ENCODE measurements at places on chromosomes 6 and 20.

GRCh38 chr6:129889580-129889979 is 28.5 kb upstream of the TMEM244 start:
- DNase-seq: no peak

DNA sequence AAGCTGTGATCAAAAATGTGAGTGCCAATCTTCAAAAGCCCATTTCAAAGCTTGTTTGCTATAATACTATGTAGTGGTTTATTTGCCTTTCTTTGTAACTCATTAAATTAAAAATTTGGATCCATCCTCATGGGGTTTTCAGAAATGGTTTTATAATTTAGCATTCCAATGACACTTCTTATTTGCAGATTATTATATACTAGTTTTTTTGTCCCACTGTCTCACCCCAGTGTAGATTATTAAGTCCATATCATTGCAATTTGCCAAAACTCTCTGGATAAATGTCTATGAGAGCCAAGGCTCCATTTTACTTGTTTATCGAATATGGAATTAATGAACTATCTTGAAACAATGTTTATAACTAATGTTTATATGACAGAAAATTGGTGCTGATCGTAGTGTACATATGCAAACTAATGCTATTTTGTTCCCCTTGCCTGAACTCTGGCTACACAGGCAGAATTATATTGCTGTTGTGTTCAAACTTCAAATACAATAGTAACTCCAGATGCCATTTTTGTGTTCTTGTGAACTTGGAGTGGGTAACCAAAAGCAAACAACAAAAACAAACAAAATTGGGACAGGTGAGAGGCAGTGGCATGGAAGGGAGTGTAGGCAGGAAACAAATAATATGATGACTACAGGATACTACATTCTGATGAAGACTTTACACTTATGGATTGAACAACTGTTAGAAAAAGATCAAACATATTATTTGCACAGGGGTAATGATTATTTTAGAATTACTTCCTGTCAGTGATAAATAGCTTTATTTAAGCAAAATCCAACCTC is 307.1 kb upstream of the FLRT3 start:
- no peak for DNase-seq

DNA sequence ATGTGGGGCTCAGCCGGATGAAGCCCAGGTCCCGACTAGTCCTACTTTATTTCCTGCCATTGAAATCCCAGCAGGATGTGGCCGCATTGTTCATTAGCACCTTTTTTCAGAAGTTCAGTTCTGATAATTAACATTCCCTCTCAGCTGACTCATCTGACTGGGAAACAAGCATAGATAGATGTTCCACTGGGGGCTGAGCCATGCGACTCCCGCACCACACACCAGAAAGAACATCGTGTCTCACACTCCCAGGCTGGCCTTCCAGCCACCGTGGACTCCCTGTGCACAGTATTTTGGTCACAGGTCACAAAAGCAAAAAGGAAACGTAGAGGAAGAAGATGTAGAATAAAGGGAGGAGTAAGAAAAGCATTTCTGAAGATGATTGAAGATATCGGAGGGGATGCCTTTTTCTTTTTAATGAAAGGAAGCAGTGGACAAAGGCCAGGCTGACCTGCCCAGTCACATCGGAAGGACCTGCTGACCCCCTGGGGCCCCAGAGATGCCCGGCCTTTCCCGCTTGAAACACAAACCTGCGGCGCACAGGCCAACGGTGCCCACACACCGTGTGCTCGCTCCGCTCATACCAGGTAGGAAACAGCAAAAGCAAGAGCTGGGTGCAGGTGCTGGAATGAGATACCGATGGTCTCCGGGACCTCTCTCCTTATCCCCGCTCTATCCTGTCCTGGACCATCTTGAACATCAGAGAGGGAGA is 11.8 kb downstream of the RPS6KA2 start:
- DNase-seq: no peak

- no peak for DNase-seq
These were observed 521.6 kb upstream of the IMPG1 start for GRCh38 chr6:76594109-76594508.

DNA sequence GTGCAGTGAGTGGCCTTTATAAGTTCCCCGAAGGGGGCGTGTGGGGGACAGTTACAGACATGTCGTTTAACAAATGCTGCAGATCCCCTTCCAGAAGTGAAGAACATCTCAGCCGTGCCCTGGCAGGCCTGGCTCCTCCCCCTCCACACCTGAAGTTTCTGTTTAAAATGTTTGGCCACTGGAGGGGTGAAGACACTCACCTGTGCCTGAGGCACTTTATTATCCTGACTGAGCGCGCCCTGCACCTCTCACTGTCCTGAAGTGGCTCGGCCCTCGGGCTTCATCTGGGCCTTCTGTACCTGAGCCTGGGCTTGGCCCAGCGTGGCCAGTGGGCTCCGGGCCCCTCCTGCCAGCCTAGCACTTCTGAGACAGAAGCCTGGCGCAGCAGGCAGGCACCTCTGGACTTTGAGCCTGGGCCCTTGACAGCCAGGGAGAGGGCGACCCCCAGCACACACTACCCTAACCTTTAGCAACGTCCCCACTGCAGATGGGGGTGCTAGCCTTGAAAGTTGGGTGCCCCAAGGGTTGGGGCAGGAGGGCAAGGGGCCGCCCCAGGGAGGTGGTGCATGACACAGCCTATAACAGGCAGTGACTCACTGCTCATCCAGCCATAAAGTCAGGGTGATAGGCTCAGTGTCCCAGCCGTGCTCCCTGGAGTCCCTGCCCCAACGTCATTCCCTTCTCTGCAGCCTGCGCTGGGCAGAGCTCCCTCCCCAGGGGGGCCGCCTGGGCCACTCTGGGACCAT is 13.6 kb upstream of the GATA5 start:
- DNase-seq: no peak

DNA sequence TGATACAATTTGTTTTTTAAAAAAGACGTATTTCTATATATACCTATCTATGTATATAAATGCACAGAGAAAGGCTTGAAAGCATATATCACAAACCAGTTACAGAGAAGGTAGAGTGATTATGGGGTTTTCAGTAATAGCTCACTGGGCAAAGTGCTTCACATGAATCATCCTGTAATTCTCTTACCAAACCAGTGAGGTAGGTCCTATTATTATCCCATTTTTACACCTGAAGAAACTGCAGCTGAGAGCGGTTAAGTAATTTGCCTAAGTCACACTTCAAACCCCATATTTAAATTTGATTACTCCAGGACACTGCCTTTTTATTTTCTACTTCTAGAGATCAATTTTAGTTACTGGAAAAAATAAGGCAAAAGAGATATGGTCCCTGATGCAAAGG is 4.4 kb downstream of the GSS start:
- DNase-seq: no peak

GRCh38 chr6:23073821-23074220 is 504.5 kb downstream of the HDGFL1 start:
- no peak for DNase-seq

GRCh38 chr20:61833807-61834610 is 231.7 kb downstream of the TAF4 start:
- no peak for DNase-seq

GRCh38 chr6:137795501-137795900 is 71.6 kb upstream of the TNFAIP3 start:
- no peak for DNase-seq

GRCh38 chr6:129029778-129030177 is 146.8 kb downstream of the LAMA2 start:
- no peak for DNase-seq

GRCh38 chr6:16409531-16410441 is 171.4 kb downstream of the GMPR start:
- DNase-seq: no peak

Measured in RWPE2 (cell line).